ENCODE measurements at places on chromosomes 7 and 10. TPM values are rescaled to one million over a fixed set of nuclear protein-coding genes. Genes with fewer than 3 reads are reported as not detected.

Gene ABCC2
- 3.0 TPM for total RNA-seq

Gene MMD2
- total RNA-seq = not detected

DNA sequence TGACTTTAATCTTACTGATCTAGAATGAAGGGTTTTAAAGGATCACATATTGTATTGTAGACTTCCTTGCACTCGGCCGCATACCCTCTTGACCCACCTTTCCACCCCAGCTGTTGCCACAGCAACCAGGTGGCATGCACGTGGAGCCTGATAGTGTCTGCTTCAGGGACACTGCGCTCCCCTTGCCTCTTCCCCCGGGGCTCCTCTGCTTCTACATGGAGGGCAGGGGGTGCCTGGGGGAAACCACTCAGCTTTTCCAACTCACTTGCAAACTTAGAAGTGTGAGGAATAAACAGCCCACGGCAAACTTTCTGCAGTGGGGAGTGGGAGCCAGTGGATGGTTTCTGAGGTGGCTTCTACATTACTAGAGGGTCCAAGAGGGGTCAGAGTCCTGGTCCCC lies 458.6 kb downstream of the PLXNA4 start:
- DNase-seq = no peak

Gene SHH
- total RNA-seq = not detected

Gene SGCE
- total RNA-seq = 0.65 TPM

DNA sequence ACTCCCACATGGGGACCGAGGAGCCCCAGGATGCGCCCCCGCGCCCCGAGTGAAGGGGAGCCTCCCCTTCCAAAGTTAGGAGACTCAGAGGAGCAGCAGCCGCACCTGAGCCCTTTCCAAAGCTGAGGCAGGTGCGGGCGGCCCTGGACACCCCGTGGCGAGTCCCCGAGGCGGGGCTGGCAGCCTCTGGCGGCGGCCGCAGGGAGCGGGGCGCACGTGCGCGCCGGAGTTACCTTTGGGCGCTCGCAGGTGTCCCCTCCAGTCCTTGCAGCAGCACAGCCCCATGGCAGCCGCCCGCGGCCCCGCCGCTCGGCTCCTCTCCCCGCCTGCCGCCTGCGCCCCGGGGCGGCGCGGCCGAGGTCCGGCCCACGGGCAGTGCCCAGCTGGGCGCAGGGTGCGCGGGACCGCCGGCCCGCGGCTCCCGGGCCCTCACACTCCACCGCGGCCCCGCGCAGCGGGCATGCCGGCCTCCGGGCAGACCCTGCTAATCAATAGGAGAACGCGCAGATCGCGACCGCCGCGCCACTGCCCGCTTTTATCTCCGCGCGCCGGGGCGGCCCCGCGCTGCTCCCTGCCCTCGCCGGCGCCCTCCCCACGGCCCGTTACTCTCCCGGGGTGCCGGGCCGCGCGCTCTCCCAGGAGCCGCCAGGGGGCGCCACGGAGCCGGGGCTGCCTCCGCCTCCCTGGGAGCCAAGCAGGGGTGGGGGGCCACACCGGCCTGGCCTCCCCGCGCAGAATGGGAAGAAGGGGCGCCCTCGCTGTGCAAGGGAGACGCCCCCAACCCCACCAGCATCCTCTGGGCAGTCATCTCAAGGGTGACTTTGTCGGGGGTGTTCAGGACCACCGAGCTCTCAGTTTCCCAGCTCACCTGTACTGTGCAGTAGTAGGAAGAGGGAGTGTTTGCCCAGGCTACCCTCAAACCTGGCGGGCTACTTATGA lies 80.8 kb downstream of the ARHGAP22 start:
- H3K27ac ChIP-seq = no peak overlapping the region
- H3K36me3 ChIP-seq = no peaks in the 10 kb centered on the region
- H3K4me1 ChIP-seq = no peaks in the 10 kb centered on the region
- H3K4me3 ChIP-seq = no peak overlapping the region

Gene MYO3A
- total RNA-seq = not detected

Gene PKD1L1
- total RNA-seq = 0.77 TPM

Gene TMEM130
- 0.22 TPM for total RNA-seq

DNA sequence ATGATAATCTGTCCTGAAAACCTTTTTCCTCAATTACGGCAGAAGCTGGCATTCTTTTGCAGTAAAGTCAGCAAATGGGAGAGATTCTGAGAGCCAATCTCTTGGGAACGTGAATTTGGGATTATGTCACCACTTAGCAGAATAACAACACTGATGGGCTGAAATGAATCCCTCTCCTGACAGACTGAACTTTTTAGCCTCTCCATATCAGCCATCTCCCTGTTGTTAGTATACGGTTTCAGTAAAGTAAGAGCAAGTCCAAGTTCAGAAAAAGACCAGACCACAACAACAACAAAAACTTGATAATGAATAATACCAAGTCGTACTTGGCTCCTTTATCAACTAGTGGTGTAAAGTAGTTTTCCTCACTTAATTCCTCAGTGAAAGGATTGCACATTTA lies 1048.8 kb downstream of the GATA3 start:
- no peak for DNase-seq
- no peaks in the 10 kb centered on the region for H3K36me3 ChIP-seq
- H3K4me3 ChIP-seq = no peak overlapping the region
- H3K27ac ChIP-seq = no peak overlapping the region
- H3K27me3 ChIP-seq = no peaks in the 10 kb centered on the region

DNA sequence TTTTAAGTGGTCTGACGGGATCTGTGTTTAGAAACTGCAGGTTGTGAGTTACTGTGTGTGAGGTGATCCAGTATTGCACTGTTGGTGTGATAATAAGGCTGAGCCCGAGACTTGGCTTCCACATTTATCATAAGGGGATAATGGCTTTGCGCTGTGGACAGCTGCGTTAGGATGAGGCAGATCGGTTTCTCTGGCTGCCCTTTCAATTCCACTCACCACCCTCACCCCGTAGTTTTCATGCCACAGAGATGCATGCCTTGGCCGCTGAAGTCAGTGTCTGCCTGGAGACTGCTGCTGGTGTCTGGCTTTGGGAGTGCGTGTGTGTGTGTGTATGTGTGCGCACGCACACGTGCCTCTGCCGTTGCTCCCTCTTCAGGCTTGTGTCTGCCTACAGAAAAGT lies 273.0 kb downstream of the CCDC3 start:
- H3K27ac ChIP-seq = no peak overlapping the region
- DNase-seq = no peak
- no peaks in the 10 kb centered on the region for H3K27me3 ChIP-seq
- H3K4me3 ChIP-seq = no peak overlapping the region
- H3K4me1 ChIP-seq = peaks cover 20% of the 10 kb centered on the region
- H3K36me3 ChIP-seq = no peaks in the 10 kb centered on the region

Gene NYAP1
- total RNA-seq = 1.3 TPM

Gene VWDE
- 7.0 TPM for total RNA-seq

Gene HERPUD2
- 101 TPM for total RNA-seq

DNA sequence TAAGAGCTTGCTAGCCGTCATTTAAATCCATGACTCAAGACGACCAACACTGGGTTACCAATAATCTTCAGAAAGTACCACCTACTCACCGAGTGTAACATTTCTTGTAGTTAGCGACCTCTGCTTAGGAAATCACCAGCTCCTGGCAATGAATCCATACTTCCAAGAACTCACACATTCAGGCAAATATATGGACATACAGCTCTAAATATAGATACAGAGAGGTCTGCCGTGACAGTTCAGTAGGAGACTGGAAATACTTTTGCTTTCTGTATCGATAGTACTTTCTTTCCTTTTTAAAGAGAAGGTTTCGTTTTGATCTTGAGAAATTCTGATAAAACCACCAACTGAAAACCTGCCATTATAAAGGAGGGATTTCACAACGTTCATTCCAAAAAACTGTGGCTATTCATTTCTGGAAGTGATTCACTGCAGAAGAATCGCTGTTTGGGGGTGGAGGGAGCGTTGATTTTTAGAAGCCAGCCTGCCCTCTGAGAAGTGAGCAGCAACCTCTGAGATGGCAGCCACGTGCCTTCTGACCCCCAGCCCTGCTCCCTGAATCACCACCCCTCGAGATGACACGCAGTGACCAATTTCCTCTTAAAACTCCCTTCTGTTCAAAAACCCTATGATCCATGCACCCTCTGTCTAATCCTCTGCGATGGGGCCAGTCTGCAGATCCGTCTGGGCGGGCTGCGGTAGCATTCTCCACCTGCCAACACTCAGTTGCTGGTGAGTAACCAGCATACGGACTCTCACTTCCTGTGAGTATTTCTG lies 179.0 kb upstream of the KLF14 start:
- H3K4me1 ChIP-seq = peaks cover 87% of the 10 kb centered on the region
- peaks cover 12% of the 10 kb centered on the region for H3K36me3 ChIP-seq
- peak overlapping the region; percentile 86 for H3K4me3 ChIP-seq
- peak; percentile 69 for DNase-seq

Gene CDK14
- 4.6 TPM for total RNA-seq

DNA sequence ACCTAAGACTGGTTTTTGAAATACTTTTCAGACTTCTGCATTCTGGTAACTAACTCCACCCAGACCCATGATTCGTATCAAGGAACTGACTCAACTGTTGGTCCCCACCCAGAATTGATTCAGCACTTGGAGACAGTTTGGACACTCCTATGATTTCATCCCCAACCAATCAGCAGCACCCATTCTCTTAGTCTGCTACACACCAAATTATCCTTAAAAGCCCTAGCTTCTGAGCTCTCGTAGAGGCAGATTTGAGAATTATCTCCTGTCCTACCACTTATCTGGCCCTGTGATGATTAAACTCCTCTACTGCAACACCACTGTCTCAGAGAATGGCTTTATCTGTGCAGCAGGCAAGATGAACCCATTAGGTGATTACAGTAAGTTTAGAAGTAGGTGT lies 7.7 kb upstream of the GSTO1 start:
- no peak overlapping the region for H3K4me3 ChIP-seq
- no peak for DNase-seq
- H3K27me3 ChIP-seq = peaks cover 32% of the 10 kb centered on the region
- no peaks in the 10 kb centered on the region for H3K4me1 ChIP-seq
- H3K36me3 ChIP-seq = no peaks in the 10 kb centered on the region
- no peak overlapping the region for H3K27ac ChIP-seq

DNA sequence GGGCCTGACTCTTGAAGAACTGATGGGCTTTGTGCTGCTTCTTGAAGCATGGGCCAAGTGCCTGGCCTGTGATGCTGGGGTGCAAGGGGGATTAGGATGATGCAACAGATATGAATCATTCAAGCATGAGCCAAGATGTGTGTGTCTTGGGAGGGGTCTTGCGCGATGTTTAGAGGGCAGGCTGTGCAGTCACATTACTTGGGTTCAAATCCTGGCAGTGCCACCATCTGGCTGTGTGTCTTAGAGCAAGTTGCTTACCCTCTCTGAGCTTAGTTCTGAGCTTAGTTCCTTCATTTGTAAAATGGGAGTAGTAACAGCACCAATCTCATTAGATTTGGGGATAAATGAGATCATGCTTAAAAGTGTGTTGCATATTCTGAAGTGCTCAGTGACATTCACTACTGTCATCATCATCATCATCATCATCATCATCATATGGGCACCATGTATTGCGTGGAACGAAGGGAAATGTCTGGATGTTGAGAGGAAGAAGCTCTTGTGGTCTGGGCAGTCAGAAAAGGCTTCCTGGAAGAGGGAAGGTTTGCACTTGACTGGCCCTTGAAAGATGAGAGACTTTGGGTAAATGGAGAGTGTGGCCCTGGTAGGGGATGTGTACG lies 9.3 kb downstream of the UNC5B start:
- no peak for DNase-seq
- H3K4me1 ChIP-seq = peaks cover 6% of the 10 kb centered on the region
- no peak overlapping the region for H3K4me3 ChIP-seq
- no peaks in the 10 kb centered on the region for H3K36me3 ChIP-seq

Gene ZEB1
- 94.6 TPM for total RNA-seq

DNA sequence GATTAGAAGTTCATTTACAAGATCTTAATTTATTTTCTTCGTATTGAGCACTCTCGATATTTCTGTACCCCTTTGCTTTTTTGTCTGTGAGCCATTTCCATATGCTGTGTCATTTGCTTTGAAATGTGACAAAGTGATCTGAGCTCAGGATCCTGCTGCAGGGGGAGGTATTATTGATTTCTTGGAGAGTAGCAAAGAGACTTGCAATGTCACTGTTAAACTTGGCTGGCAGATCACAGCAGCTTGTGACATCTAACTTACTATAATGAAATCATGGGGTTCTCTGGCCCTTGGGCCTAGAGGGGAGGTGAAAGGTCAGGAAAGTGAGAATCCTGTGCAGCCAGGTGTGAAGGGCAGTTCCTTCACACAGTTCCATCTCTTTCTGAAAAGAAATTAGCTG lies 923.4 kb downstream of the REEP3 start:
- no peak for DNase-seq
- no peaks in the 10 kb centered on the region for H3K4me1 ChIP-seq
- no peaks in the 10 kb centered on the region for H3K36me3 ChIP-seq
- no peak overlapping the region for H3K27ac ChIP-seq

Gene KCP
- total RNA-seq = 1.2 TPM

DNA sequence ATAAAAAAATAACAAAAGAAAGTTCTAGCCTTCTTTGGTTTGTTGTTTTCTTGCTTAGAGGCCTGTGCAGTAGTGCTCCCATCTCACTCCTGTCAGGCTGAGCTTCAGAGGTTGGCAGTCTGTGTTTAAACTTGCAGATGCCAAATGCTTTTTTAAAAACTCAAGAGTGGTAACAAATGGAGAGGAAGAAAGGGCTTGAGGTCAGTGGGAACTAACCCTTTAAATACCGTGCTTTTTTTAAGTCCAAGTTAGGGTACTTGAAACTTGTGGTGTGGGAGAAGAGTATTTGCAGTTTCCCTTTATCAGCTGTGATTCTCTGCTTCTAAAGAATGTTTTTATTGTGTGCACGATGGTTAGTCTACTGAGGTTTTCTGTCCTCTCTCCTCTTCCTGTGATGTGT lies 29.4 kb downstream of the ZRANB1 start:
- no peak for DNase-seq
- no peak overlapping the region for H3K4me3 ChIP-seq
- peaks cover 25% of the 10 kb centered on the region for H3K4me1 ChIP-seq
- H3K36me3 ChIP-seq = peaks cover 6% of the 10 kb centered on the region

DNA sequence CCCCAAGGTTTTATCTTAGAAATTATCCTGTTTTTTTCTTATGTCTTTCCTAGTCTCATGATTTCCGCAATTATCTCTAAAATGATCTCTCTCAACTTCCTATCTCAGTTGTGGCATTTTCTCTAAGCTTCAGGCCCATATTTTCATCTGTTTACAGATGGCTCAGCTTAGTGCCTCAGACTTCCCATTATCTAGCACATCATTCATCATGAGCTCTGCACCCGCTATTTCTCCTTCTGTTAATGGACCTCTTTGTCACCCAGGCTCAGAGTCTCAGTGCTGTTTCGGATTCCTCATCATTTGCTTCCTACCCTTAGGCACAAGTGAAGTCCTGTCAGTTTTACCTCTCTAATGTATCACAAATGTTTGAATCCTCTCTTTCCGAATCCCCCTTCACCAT lies 84.1 kb downstream of the BMPR1A start:
- H3K27ac ChIP-seq = no peak overlapping the region
- no peaks in the 10 kb centered on the region for H3K27me3 ChIP-seq
- H3K36me3 ChIP-seq = peaks cover 17% of the 10 kb centered on the region
- no peak overlapping the region for H3K4me3 ChIP-seq

DNA sequence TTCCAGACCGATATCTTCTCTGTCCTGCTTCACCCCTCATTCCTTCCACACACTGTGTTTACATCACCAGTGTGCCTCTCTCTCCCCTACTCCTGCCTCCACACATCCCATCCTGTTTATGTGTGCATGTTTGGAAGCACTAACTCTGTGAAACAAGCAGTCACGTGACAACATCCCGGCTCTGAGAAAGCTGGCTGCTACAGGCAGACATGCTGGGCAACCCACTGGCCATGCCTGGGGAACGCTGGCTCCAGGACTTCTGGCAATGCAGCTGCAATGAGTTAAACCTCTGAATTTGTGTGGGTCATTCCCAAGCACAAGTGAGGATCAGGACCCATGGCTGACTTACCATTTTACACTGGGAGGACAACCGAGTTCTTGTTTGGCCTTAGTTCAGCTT lies 74.0 kb downstream of the WNT2 start:
- no peaks in the 10 kb centered on the region for H3K27me3 ChIP-seq
- no peak for DNase-seq
- no peak overlapping the region for H3K27ac ChIP-seq
- H3K4me3 ChIP-seq = no peak overlapping the region
- no peaks in the 10 kb centered on the region for H3K4me1 ChIP-seq

Measured in T-helper 17 cell (primary cell).